ENCODE measurements at places on chromosomes 16 and 17.

GRCh38 chr16:83908798-83909197 is 9.9 kb downstream of the MLYCD start:
- no peak for DNase-seq

GRCh38 chr17:13222975-13223374 is 205.1 kb upstream of the ELAC2 start:
- peak; percentile 25 for DNase-seq

GRCh38 chr17:152860-153420 is 15.6 kb downstream of the SCGB1C2 start:
- peak; percentile 54 for DNase-seq

- no peak for DNase-seq
Observed at GRCh38 chr17:31492880-31493655, 101.6 kb downstream of the RAB11FIP4 start.

DNA sequence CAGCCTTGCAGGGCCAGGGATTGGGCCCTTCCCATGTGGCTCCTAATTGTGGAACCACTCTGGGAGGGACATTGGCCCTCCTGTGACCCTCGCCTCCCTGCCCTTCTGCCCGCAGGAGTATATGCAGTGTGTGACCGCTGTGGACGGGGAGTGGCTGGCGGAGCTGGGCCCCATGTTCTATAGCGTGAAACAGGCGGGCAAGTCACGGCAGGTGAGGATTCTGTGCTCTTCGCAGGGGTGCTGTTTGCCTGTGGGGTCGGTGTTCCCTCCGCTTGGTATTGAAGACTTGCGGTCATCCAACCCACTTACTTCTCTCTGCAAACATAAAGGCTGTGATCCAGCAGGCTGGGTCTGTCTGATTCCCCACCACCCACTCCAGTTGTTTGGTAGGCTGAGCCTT is 15.7 kb downstream of the DHX38 start:
- no peak for DNase-seq

DNA sequence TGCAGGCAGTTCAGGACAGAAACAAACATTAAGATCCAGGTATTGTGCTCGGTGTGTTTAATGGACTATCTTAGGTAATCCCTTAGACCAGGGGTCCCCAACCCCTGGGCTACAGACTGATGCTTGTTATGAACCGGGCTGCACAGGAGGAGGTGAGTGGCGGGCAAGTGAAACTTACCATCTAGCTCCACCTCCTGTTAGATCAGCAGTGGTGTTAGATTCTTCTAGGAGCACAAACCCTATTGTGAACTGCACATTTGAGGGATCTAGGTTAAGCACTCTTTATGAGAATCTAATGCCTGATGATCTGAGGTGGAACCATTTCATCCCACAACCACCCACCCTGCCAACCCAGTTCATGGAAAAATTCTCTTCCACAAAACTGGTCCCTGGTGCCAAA is 37.8 kb upstream of the ASIC2 start:
- no peak for DNase-seq

- DNase-seq, result no peak
Observed at GRCh38 chr17:78821961-78822360, 18.7 kb downstream of the USP36 start.

GRCh38 chr17:4479982-4480751 is 18.5 kb upstream of the SPNS2 start:
- no peak for DNase-seq

- DNase-seq, result peak; percentile 78
Observed at GRCh38 chr16:77212741-77213541, 13.7 kb downstream of the SYCE1L start.

DNA sequence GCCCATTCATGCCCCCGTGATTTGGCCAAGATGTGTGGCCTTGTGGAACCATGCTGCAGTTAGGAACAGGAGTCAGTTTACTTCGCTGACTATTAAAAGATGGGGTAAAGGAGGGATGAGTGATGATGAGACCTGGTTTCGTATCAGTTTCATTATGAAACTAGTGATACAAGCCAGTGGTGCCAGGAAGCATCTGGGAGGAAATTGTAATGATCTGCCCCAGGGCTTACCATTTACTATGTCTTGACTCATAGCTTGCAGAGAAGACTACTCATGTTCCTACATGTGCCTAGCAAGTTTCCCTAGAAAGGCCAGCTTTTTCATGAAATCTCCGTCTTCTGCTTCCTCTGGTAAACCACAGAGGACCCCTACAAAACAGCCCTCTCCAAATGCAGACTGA is 23.2 kb downstream of the CDH3 start:
- DNase-seq, result no peak

DNA sequence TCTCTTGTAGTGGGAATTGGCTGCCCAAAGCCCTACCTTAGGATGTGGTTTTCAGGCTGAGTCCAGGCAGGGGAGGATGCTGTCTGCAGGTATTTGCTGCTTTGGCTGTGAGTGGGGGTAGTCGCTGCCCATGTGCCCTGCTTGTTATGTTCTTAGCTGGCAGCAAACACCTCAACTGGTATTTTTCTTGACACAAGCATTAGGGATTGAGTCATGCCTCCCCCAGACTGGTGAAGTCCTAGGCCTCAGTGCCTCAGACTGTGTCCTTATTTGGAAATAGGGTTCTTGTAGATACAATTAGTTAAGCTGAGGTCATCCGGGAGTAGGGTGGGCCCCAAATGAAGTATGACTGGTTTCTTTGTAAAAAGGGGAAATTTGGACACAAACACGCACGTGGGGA is 808.3 kb upstream of the EEF2KMT start:
- DNase-seq, result no peak

- DNase-seq, result no peak
Observed at GRCh38 chr16:86099326-86099725, 200.4 kb downstream of the IRF8 start.

DNA sequence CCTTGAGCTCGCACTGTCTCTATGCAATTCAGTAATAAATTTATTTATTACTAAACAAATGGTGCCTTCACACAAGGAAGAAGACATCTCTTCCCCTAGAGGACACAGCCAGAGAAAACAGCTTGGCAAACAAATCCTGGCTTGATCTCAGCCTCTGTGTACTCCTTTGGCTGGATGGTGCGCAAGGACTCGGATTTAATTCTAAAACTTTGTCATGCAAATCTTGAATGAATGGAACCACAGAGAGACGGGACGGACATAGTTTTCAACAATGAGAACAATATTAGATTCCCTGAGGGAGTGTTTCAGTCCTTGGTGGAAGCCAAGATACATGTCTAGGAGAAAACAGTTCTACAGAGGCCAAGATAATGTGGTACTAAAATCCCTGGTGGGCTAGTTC is 349.5 kb downstream of the NPIPA8 start:
- no peak for DNase-seq

- DNase-seq, result no peak
Observed at GRCh38 chr16:71423865-71424264, 18.0 kb downstream of the TLE7 start.

GRCh38 chr17:17463821-17464220 is 13.0 kb upstream of the MED9 start:
- no peak for DNase-seq

GRCh38 chr17:28950752-28951427 is 428 bp downstream of the PHF12 start:
- DNase-seq, result no peak

DNA sequence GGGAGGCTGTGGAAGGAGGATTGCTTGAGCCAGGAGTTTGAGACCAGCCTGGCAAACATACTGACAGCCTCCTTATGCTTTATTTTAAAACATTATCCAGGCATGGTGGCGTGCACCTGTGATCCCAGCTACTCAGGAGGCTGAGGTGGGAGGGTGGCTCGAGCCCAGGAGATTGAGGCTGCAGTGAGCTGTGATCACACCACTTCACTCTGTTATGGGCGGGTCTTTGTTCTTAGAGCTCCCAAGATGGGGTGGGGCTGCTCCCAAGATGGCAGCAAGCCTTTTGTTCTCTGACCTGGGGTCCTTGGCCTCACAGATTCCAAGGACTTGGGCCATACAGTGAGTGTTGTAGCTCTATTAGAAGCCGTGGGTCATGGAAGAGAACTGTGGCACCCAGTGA is 26.1 kb upstream of the ST6GALNAC2 start:
- no peak for DNase-seq

DNA sequence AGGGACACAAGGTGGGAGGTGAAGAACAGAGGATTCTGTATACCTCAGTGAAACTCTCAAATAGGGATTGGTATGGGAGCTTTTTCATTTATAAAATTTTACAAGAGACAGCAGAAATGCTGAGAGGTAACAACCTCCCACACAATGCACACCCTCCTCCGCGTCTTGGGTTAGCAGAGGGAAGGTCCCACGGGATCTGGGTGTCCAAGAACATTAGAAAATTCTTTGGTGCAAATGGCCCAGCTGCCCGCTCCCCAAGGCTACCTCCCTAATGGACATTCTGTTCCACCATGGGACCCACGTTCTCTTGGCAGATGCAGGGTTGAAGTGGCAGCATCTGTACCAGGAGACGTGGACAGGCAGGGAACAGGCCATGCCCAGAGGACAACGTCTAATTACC is 22.5 kb downstream of the GPR139 start:
- no peak for DNase-seq

DNA sequence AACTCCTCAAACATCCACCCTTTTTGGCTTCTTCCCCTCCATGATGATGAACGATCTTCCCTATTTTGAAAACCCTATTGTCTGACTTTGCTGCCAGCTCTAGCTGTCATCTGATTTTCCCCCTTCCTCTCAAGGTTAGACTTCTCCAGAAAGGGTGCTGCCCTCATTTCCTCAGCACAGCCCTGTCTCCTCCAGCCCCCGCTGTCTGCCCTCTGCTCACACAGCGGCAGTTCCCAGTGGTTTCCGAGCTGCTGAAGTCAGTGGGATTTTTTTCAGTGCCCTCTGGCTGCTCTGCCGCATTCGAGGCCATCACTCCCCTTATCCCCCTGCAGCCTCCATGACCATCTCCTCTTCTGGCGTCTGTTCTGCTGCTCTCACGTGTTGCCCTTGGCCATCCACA is 26.6 kb upstream of the C17orf107 start:
- DNase-seq, result no peak

- no peak for DNase-seq
Observed at GRCh38 chr17:28255616-28256015, 63.4 kb upstream of the TMEM97 start.

DNA sequence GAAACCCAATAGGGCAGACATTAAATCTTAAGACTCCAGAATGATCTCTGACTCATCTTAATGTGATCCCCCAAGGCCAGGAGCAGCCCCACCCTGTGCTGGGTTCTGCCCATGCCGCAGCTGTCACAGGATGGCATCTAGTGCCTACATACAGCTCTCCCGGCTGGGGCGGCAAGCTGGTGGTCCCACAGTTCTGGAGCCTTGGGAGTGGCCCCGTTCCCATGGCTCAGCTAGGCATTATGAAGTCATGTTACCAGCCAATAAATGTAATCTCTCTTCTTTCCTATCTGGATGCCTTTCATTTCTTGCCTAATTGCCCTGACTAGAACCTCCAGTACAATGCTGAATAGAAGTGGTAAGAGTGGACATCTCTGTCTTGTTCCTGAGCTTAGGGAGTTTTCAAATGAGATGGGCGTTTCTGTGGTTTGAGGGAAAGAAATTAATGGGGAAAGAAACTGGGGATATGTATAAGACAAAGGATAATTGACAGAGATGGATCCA is 95.7 kb upstream of the DNAH17 start:
- no peak for DNase-seq

- DNase-seq, result no peak
Observed at GRCh38 chr16:11047057-11047456, 102.7 kb downstream of the CLEC16A start.

DNA sequence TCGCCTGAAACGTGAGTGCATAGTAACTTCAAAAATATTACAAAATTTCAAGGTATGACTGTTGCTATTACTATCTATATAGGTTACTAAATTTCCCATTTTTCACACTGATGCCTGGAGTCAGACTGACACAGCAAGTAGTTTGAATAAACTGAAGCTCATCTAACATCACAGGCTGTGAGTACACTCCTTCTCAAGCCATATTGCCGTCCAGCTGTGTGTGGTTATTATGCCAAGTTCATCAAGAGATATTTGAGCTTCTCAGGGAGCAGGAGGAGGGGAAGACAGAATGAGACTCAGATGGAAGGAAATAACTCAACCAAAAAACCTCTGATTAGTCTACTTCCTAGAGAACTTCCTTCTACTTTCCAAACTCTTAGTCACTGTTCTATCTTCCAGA is 473.9 kb downstream of the TOX3 start:
- no peak for DNase-seq

- DNase-seq, result no peak
Observed at GRCh38 chr16:56331915-56332314, 93.4 kb downstream of the AMFR start.

GRCh38 chr17:68533887-68534694 is 21.9 kb downstream of the PRKAR1A start:
- DNase-seq, result no peak

DNA sequence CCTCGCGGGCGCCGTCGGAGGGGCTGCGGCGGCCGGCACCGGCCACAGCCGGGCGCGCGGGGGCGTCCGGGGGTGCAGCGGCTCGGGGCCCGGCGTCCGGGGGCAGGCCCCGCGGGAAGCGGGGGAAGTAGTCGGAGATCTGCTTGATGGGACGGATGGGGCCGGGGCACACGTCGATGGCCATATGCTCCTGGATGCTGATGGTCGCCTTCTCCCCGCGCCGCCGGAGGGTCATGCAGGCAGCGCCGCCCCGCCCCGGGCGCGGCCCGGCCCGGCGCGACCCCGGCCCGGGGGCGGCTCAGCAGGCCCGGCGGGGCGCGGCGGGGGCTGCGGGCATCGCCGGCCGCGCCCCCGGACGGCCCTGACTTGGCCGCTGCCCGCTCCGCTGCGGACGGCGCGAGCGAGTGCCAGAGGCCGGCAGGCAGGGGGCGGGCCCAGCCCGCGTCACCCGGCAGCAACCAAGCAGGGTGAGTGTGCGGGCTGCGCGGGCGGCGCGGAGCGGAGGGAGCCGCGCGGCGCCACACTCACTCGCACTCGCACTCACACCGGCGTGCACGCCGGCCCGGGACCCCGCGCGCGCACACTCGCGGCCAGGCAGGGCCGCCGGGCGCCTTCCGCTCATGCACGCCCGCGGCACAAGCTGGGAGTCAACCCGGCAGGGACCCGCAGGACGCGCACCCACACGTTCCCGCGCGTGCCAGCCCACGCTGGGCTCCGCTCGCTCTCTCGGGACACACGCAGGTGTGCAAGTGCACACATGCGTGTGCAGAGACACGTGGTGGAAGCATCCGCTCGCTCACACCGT is at the start of gene DOC2B:
Gene DOC2B, minus strand, starts transcription at position 406 of the 805 bp plus-strand sequence. Its CDS starts 171 bp downstream, at position 235.
- DNase-seq, result peak; percentile 64

DNA sequence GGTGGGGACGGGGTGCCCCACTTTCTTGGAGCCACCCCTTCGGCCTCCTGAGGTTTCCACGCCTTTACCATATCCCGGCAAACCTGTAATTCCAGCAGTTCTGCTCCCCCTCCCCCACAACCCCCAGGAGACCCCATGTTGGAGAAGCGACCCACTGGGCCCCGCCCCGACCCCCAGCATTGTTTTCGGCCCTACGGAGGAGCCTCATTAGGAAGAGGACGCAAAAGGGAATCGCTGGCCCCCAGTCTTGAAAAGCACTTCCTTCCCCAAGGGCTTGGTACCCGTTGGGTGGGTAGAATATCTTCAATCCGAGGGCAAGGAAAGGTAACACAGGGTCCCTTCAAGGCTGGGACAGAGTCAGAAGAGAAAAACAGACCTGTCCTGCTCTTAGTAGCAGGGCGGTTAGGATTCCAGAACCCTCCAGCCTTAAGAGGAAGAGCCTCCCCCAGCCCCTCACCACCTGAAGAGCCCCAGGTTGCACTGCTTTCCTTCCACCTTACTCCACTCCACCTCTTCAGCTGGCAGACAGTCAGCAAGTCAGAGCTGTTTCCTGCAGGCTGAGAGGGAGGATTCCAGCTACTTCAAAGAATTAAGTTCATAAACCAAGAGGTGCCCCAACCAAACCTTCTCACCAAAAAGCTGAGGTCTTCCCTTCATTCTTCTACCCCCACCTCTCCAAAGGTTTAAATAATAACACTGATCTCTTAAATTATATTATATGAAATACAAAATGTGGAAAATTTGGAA is 803 bp upstream of the TLCD2 start:
- no peak for DNase-seq
